ENCODE measurements at places on chromosomes 3 and 15. TPM values are rescaled to one million over a fixed set of nuclear protein-coding genes. Genes with fewer than 3 reads are reported as not detected.

Gene FETUB
- 0.45 TPM for total RNA-seq

Gene SETD2
- total RNA-seq = 25.2 TPM

Gene DYNC1LI1
- 77.6 TPM for total RNA-seq

Gene HHLA2
- total RNA-seq = not detected

Gene ZNF662
- not detected for total RNA-seq

- DNase-seq = no peak
Observed at GRCh38 chr3:141231952-141232823, 563 bp downstream of the PXYLP1 start.

DNA sequence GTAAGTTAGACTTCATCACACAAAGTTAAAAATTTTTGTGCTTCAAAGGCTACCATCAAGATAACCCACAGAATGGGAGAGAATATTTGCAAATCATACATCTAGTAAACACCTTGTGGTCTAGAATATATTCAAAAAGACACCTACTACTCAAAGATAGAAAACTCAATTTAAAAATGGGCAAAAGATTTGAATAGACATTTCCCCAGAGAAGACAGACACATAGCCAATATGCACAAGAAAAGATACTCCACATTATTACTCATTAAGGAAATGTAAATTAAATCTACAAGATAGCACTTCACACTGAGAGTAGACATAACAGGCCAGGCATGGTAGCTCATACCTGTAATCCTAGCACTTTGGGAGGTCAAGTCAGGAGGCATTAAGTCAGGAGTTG, 87.8 kb upstream of the MANF start:
- DNase-seq = no peak

DNA sequence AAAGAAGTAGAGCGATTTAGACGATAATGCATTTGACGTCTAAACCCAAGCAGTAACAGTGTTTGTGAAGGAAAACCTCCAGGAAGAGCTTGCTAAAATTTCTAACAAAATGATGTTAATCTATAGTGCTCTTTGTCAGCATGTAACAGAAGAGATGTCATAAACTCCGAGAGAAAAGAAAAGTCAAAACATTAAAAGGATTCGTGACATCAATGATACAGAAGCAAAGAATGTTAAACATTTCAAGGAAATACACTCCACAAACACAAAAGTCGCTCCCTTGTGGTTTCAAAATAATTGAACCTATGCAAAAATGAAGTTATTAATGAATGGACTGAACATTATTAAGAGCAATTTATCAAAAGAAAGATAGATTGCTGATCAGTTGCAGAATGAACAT, 27.9 kb downstream of the AADAC start:
- DNase-seq = no peak

- peak; percentile 96 for DNase-seq
Observed at GRCh38 chr15:55196458-55197361, at the start of gene RSL24D1. Gene RSL24D1, minus strand, starts transcription at chr15:55196941. Its CDS starts 51 bp downstream, at chr15:55196890.

- no peak for DNase-seq
Observed at GRCh38 chr3:61719278-61719977, 158.1 kb downstream of the PTPRG start.

DNA sequence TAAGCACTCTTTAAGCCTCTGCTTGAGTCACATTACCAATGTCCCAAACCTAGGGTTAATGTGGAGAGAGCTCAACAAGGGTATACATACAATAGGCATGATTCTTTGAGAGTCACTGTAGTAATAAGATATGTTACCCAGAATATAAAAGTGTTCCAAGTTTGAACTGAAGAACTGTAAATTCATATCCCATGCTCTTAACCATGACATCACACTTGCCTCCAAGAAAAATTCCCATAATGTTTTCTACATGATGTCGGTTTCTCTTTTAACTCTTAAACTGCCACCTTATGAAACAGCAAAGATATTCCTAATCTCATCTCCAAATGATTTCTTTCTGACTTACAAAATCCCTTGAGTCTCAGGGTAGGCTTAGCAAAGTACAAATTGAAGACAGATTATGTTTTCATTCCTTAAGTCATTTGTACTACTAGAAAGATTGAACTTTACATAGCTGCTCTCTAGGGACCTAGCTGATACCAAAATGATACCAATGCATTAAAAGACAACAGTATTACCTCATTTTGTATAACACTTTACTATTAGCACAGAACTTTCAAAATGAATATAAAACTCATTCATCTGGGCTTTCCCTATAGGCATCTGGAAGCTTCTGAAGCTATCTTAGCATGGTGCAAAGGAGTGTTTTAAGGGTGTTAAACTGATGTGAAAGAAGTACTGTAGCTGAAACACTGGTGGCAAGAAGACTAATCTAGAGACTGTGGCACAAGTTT, 127.1 kb downstream of the KCNMB2 start:
- DNase-seq = no peak

DNA sequence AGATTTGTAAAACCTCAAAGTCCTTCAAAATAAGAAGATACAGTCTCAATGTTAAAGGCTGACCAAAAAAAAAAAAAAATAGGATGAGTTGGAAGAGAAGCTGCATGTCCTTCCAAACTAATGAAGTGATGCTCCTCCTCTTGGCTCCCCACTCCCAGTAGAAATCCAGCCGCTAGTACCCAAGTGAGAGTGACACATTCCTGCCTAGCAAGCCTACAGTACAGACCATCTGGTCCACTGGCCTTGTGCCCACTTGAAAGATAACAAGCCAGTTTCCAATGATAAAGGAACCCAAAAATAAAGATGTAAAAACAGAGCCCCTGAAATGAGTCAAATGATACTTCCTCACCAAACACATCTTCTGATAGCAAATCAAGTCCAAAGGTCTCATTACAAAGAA, 258.7 kb upstream of the NSMCE3 start:
- DNase-seq = no peak

All from A172 (cell line).